ENCODE measurements at places on chromosomes 4 and X.

- no peak for DNase-seq
Measured at GRCh38 chr4:88857588-88857987, 160.0 kb upstream of the NAP1L5 start.

DNA sequence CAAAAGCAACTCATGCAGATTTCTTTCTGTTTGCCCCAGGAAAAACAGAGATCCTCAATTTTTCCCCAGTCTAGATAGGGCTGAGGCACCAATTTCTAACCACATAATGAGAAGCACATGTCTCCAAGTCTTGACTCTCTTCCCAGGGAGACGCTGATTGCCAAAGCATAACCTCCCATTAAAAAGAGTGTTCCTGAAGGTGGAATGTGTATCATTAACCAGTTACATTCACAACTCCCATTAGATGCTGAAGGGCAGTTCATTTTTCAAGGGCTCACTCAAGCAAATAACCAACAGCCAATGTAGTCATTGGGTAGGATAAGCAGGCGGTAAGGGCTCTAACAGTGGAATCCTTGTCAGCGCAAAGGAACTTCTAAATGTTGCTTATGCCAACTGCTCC lies 27.5 kb downstream of the TMEM47 start:
- DNase-seq: no peak

- no peak for DNase-seq
Measured at GRCh38 chrX:151713849-151714248, 2.0 kb upstream of the FATE1 start.

GRCh38 chr4:18480928-18481327 lies 459.4 kb upstream of the LCORL start:
- DNase-seq: no peak

DNA sequence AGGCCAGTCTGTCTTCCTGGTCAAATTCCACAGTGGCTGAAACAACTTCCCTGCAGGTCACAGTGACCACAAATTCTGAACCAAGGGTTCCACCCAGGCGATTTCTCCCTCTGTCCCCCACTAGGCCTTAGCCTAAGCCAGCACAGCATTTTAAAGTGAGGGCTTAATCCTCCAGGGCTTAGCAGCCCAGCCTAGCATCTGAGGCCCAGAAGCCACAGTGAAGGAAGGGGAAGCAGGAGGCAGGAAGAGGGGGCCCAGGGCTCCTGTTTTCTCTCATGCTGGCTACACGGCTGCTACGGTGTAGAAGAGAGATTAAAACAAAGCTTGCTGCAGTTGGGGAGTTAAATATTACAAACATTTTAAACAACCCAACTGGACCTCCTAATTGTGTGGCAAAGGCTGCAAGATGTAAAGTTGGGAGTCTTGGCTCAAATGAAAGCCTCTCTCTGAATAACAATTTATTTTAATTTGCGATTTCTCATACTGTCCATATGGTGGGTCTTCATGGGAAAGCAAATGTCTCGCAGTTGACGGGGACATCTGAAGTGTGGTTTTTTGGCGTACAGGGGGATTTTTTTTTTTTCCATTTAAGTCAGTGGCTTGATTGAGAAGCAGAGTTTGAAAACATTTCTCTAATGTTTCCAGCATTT lies 170.8 kb upstream of the RAI2 start:
- DNase-seq: no peak

GRCh38 chr4:150089732-150090131 lies 11.5 kb downstream of the DCLK2 start:
- no peak for DNase-seq

DNA sequence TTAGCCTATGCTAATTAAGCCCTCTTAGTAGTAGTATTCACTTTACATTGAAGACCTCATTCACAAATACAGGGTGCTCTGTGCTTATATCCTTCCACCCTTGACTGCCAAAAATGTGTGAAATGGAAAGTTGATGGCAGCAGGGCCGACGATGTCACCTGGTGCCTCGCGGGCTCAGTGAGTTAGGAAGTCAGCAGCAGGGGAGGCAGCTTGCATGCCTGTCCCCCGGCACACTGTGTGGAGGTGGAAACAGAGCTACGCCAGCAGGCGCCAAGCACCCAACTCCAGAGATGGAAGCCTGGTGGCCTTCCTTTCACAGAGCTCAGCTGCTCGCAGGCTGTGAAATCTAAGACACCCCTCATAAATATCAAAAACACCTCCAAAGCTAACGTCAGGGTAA lies 8.4 kb downstream of the MSL3 start:
- no peak for DNase-seq

- DNase-seq: no peak
Measured at GRCh38 chr4:100288811-100289529, 98.7 kb upstream of the DDIT4L start.

GRCh38 chr4:53682196-53682595 lies 90.9 kb upstream of the LNX1 start:
- DNase-seq: no peak
